ENCODE measurements at places on chromosomes 3 and 15. TPM values are rescaled to one million over a fixed set of nuclear protein-coding genes. Genes with fewer than 3 reads are reported as not detected.

IL5RA gene
- total RNA-seq = not detected

DNAJB11 gene
- 39.3 TPM for total RNA-seq

HIGD2B gene
- total RNA-seq = not detected

ZNF80 gene
- total RNA-seq = not detected

SOX14 gene
- total RNA-seq = not detected

RASGRP1 gene
- total RNA-seq = under 0.01 TPM
